ENCODE measurements at places on chromosomes 2 and 18.

DNA sequence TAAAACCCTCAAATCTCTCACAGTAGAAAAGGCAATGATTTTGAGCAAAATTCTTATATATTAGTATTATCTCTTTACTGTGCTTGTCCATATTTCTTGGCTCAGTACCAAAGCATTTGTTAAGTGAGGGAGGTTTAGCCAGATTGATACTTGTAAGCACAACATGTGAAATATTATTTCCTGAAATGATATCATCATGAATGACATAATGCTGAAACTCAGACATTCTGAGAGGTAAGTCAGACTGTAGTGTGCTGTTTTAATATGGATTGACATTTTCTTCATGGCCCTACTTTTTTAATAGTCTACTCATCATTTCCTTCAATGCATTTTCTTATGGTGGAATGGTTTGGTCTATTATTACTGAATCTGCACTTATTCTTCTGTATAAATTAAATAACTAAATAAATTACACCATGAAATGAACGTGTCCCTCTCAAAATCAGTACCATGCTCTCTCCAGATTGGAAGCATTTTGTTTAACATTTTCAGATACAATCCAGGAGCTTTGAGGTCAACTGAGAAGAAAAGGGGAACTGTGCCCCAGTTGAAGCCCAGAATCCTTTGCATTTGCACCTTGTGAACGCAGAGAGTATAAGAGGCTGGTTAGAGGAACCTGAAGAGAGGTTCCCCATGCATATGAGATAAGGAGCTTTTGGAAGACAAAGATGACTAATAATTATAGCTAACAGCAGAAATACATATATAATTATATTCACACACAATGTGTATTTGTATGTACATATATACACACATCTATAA is 50.1 kb upstream of the CRACDL start:
- no peak for DNase-seq

DNA sequence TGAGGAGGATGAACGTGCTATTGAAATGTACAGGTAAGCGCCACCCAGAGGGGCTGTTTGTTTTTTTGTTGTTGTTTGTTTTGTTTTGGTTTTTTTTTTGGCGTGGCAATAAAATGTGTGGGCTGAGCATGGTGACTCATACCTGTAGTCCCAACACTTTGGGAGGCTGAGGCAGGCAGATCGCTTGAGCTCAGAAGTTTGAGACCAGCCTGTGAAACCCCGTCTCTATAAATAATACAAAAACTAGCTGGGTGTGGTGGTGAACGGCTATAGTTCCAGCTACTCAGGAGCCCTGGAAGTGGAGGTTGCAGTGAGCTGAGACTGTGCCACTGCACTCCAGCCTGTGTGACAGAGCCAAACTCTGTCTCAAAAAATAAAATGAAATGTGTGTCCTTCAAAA is 6.2 kb downstream of the PDCL3 start:
- DNase-seq, result no peak

DNA sequence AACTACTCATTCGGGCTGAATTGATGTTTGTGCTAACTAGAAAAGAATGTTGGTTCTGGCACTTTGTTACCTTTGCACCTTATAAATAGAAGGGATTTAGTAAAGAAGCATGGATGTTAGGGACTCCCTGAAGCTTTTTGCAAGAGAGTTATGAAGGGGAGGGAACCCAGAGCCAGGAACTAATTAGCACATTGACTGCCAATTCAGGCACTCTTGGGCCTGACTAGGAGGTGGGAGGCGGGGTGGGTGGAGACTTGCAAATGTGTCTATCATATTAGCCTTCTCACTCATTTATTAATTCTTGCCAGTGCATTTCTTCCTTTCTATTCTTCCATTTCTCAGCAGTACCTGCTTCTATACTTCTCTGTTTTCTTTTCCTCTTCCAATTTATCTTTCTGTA is 1022.4 kb downstream of the TMEM182 start:
- no peak for DNase-seq

DNA sequence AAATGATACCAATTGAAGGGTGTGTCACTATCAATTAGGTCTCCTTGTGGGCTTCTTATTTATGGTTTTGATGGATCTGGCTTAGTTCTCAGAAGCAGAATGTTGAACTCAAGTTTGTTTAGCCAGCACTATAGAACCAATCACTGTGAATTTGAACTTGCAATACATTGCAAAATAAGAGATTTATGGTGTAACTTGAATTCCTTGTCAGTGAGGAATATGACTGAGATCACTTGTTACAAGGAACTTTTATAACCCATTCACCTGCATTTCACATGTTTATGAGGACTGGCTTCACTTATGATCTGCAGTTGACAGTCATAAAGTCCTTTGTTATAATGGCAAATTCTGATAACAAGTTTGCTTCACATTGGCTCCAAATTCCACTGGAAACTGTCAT is 9.8 kb downstream of the GATA6 start:
- no peak for DNase-seq

DNA sequence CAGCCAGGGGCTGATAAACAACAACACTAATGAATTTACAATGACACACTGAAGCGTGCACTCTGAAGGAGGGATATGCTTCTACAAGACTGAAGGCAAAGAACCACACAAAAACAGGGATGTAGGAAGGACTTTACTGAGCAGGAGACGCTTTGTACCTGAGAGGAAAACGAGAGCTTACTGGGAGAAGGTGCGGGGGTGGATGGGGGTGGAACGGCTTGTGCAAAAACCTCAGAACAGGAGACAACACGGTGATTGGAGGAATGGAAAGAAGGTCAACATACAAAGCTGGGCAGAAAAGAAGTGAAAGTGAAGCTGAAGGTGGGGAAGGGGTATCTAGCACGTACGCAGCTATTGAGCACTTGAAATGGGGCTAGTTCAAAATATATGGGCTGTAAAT is 93.1 kb downstream of the SLC8A1 start:
- no peak for DNase-seq

DNA sequence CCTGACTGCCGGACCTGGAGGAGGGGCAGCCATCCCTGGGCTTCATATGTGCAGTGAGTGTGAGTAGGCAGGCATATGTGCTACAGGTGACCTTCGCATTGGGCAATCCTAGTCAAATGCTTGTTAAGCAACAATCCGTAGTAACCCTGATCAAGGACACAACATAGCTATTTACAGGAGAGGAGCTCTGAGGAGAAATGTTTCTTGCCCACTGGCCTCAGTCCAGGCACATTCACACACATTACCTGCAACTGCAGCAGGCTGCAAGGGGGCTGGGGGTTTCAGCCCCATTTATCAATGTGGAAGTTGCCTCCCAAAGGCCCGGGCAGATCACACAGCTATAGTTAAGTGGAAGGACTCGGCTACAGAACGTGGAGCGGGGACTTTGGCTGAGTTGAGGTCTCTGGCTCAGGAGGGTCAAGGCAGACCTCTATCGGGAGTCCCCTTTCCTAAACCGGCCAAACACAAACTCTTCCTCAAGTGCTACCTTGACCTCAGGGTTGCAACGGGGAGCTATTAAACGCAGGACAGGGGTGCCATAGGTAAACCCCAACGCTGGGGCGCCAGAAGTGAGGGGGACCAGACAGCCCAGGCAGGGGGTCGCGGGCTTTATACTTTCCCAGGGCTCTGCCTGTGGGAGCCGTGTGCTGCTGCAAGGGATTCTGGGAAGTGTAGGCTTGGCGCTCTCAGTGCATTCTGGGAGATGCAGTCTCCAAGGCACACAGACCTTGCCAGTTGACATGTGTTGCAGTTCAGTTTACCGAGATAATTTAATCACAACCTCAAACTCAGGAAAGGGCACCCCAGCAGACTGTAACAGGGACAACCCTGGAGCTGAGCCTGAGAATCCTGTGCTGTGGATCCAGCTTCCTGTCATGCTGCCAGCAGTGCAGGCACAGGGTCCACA is 9.4 kb downstream of the KHK start:
- DNase-seq, result no peak

GRCh38 chr2:154827286-154827685 is 128.8 kb downstream of the KCNJ3 start:
- DNase-seq, result no peak

GRCh38 chr2:73907840-73908452 is 15.1 kb downstream of the ACTG2 start:
- peak; percentile 23 for DNase-seq

GRCh38 chr2:228039752-228040534 is 141.5 kb downstream of the SPHKAP start:
- DNase-seq, result no peak

DNA sequence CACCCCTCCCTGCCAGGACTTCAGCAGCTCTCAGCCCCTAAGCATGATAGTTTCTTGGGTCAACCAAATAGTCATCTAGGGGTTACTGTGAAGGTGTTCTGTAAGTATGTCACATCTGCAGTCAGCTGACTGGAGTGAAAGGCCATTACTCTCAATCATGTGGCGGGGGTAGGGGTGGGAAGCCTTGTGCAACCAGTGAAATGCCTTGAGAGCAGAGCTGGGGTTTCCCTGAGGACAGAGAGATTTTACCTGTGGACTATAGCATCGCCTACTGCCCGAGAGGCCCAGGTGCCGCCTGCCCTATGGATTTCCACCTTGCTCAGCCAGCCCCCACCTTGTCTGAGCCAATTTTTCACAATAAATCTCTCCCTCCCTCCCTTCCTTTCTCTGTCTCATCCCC is 20.9 kb upstream of the KLF11 start:
- DNase-seq, result no peak

GRCh38 chr2:105812180-105813044 is 67.7 kb downstream of the NCK2 start:
- DNase-seq, result no peak

DNA sequence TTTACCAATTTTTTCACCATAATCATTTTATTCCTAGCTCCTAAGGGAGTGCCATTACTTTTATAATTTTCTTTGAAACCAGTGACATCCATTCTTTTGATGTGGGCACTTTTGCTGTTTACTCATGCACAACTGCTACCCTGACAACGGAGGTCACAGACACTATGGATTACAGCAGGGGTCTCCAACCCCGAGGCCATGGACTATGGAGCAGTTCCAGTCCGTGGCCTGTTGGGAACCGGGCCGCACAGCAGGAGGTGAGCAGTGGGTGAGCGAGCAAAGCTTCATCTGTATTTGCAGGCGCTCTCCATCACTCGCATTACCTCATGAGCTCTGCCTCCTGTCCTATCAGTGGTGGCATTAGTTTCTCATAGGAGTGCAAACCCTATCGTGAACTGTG is 34.6 kb downstream of the PRPF40A start:
- DNase-seq, result no peak

DNA sequence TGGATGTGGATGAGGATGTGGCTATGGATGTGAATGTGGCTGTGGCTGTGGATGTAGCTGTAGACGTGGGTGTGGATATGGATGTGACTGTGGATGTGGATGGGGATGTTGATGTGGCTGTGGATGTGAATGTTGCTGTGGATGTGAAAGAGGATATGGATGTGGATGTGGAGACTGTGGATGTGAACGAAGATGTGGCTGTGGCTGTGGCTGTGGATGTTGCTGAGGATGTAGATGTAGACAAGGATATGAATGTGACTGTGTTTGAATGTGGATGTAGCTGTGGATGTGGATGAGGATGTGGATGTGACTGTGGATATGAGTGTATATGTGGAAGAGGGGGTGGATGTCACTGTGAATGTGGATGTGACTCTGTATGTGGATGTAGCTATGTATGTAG is 884.6 kb upstream of the CHAC2 start:
- DNase-seq, result no peak

- DNase-seq, result no peak
Measured at GRCh38 chr2:127893494-127893893, 7.7 kb upstream of the AMMECR1L start.

DNA sequence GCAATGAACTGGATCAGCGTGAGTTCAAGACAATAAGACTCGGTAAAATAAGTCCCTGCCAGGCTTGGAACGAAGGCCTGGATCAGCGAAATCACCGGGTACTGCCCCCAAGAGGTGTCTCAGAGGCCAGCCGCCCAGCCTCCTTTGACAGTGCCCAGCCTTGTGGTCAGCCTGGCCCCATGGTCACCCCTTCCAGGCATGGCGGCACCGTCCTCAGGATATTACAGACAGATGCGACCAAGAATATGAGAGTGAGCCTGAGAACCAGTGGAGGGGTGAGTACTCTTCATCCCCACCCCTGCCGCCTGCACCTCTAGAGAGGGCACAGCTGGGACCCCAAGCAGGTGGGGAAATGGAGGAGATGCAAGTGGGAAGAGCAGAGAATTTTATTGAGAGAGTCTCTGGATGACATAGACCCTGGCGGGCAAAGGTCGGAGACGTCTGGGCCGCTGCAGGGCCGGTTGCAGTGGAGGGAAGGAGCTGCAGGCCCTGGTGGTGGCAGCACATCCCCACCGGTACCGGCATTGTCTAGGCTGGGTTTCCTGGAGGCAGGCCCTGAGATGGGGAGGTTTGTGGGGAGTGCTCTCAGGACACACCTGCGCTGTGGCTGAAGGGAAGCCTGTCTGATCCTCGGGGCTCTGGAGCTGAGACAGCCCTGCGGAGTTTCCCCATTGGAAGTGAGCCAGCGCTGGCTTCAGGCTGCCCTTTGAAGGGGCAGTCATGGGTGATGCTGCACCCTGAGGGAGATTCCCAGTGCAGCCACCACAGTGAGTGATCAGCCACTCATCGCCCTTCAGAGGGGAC is 190.0 kb downstream of the SEPTIN10 start:
- DNase-seq, result no peak

- no peak for DNase-seq
Measured at GRCh38 chr18:22314420-22314819, 103.3 kb downstream of the CTAGE1 start.

- no peak for DNase-seq
Measured at GRCh38 chr18:34280653-34281052, 55.9 kb upstream of the NOL4 start.

DNA sequence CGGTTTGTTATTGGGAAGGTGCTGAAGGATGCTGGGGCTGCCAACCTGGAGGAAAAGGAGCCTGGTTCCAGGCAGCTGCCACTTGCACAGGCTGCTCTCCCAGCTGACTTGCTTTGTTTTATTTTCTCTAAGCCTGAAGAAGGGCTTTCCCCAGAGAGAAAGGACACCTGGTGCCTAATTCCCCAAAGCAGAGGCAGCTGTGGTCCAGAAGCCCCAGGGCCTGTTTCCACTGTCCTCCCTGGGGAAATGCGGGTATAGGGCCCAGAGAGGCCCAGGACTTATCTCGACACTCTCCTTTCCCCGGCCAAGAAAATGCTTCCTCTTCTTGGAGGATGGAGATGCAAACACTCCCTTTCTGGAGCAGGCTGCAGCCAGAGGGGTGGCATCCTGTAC is 30.1 kb downstream of the INO80C start:
- DNase-seq, result peak; percentile 25

- DNase-seq, result no peak
Measured at GRCh38 chr18:44521668-44522022, 159.0 kb upstream of the SETBP1 start.

- no peak for DNase-seq
Measured at GRCh38 chr2:172693037-172693436, 42.6 kb upstream of the RAPGEF4 start.

Measured in activated B cell treated with CpG ODN at 0.5 μM for 24 hours (primary cell).